ENCODE measurements at places on chromosomes 1 and 21.
A peak's percentile ranks its signal among the peaks of the same experiment; 100 is the strongest.

DNA sequence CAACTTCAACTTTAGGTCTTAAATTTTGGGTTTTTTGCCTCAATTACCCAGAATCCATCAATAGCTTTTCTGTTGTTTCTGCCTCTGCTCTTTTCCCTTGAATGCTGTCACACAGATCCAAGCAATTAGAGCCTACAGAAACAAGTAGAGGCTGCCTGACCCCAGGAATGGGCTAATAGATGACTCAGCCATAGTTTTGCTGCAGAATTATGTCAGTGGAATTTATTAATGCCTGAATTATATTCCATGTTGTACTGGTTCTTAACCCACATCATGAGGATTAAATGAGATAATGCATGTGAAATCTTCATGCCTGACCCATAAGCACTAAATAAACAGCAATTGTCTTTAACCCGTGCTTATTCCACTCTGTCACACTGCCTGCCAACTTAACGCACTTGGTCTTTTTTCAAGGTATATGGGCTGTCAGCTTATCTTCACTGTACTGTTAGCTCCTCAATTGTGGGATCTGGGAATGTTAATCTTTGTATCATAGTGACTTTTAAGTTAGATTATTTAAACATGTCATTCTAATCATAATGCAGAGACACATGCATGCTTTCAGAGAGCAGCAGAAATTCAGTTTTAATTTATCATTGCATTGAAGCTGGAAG lies 213.3 kb downstream of the ROR1 start:
- no peak for DNase-seq

- no peak for DNase-seq
Measured at GRCh38 chr1:111879081-111879480, 110.4 kb downstream of the KCND3 start.

DNA sequence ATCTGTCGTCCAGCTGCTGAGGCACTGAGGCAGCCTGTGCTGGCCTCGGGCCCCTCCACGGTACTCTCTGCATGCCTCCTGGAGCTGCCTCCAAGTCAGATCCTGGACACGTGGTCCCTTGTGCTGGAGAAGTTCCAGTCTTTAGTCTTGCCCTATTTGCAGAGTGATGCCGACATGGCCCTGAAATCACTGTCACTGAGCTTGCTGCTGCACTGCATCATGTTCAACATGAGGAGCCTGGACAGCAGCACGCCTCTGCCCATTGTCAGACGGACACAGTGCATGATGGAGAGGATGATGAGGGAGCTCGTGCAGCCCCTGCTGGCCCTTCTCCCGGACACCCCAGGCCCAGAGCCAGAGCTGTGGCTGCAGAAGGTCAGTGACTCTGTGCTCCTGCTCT lies 10.0 kb downstream of the URB2 start:
- DNase-seq = no peak

GRCh38 chr1:247857985-247858619 lies 1.1 kb downstream of the TRIM58 start:
- no peak for DNase-seq

GRCh38 chr1:68046885-68047658 lies 3.4 kb downstream of the DIRAS3 start:
- DNase-seq = no peak

DNA sequence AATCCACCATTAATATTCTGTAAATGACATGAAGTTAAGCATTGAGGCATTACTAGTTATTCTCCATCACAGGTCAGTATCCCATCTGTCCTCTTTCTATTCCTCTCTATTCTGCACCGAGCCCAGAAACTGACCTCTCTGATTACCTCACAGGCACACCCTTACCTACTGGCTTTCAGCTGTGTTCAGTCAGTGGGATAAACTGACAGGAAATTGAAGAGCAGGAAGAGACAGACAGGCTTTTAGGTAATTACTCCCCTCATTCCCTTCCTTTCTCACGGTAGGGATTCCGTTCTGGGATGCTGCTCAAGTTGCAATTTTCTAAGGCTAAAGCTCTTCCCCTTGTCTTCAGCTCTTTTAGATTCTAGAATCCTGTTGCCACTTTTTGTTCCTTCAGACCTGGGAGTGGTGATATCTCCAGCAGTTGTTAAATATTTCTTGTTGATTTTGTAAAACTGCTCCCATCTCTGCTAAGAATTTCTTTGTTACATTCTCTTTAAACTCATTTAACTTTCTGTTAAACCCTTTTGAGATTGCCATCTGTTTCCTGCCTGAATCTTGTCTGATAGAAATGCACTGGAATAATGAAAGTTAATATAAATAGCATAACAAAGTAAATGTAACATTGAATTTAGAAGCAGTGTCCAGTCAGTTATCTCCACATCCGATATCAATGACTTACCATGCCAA lies 1063.4 kb downstream of the PLA2G4A start:
- no peak for DNase-seq

GRCh38 chr1:168627370-168627769 lies 51.0 kb downstream of the XCL1 start:
- DNase-seq = no peak

GRCh38 chr1:3292051-3292722 lies 162.3 kb upstream of the ARHGEF16 start:
- DNase-seq = no peak

GRCh38 chr1:193568512-193568911 lies 382.1 kb upstream of the B3GALT2 start:
- DNase-seq = no peak

DNA sequence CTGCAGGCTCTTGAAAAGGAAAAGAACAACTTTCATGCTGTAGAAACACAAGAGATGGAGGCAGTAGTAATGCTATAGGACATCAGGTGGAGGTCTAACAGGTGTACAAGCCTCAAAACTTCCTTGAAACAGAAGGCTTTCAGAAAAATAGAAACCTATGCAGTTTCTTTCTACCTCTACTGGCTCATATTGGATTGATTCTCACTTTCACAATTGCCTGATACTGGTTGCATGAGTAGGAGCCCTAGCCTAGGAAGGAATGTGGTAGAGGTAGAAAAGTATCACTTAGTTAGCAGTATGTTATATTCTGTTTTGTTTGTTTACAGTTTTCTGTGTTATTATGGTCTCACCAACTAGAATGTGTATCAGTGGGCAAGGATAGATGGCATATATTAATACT lies 175.4 kb upstream of the GORAB start:
- no peak for DNase-seq

- no peak for DNase-seq
Measured at GRCh38 chr1:24909388-24909898, 20.6 kb downstream of the RUNX3 start.

GRCh38 chr1:103243481-103243880 lies 135.2 kb upstream of the COL11A1 start:
- DNase-seq = no peak

- DNase-seq = no peak
Measured at GRCh38 chr1:161198897-161199431, at the start of gene ADAMTS4. TSS of gene ADAMTS4 (minus strand) at chr1:161199054. CDS start at chr1:161198627, 427 bp downstream.

DNA sequence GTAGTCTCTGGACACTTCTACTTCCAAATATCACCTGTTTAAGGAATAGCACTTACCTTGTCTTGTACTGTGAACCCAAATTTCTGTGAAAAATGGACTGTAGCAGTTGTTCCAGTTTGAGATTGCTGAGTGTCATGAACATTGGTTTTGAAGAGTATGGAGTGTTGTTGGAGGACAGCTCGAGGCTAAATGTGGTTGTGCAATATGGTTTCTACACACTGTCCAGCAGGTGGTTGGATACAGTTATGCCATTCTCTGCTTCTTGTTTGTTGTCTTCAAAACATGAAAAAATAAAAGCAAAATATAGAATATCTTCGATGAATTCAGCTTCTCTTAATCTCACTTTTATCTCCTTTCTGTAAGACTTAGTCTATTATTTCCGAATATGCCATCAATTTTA lies 67.1 kb downstream of the DDR2 start:
- no peak for DNase-seq

DNA sequence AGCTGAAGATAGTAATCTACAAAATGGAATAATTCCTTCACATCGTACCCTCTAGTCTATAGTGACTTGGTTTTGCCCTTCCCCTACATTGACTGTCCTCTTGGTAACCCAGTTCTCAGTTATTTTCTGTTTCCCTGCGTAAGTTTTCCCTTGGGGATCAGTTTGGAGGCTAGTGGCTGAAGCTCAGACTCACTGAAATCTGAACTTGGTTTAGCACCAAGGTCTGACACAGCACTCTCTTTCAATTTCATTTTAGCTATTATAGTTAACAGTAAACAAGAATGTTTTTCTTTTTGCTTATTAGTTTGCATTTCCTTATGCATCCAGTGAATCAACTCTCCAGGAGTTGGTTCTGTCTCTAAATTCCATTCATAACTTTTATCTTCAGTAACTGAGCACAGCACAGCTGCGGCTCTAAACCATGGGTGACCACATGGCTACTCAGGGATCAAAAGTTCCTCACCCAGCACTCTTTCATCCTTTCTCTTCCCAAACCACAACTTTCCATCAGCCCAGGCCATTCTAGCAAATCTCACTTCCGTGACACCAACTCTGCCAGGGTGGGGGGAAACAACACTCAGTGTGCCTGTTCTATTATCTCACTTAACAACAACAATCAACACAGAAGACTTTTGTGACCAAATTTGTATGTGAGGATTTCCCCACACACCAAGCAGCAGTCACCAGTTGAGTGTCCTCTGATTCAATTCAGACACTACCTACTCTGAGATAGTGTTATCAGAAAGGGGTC lies 17.6 kb upstream of the IFI6 start:
- DNase-seq = peak; percentile 14

- no peak for DNase-seq
Measured at GRCh38 chr1:206636671-206637070, 1.3 kb downstream of the DYRK3 start.

DNA sequence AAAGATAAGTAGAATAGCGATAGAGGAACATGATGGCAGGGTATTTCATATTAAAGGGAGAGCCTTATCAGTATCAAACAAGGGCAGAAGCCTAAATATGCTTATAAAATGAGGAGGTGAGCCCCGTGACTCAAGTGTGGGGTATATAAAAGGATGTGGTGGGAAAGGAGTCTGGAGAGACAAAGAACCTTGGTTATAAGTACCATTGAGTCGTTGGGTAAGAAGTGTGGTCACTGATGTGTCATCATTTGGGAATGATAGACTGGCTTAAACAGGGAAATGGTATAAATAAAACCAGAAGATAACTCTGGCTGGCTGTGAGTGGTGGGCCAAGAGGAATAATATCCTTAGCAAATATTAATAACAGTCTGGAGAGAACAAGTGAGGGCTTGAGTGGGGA lies 10.9 kb upstream of the CD5L start:
- DNase-seq = no peak

DNA sequence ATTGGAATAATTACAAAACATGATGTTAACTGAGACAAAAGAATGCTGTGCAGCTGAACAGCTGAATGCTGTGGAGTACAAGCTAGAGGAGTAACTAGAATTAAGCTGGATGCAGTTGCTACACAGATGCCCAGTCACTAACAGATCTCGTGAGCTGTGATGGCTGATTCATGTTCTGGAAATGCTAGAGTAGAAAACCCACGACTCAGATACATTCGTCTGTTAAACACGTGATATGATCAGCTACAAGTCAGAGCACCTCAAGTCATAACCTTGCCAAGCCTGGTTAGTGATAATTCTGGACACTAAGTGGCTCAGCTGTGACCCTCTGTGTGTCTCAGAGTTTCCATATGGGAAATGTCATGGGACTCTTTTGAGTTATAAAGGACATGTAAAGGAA lies 89.7 kb upstream of the ESRRG start:
- DNase-seq = no peak

DNA sequence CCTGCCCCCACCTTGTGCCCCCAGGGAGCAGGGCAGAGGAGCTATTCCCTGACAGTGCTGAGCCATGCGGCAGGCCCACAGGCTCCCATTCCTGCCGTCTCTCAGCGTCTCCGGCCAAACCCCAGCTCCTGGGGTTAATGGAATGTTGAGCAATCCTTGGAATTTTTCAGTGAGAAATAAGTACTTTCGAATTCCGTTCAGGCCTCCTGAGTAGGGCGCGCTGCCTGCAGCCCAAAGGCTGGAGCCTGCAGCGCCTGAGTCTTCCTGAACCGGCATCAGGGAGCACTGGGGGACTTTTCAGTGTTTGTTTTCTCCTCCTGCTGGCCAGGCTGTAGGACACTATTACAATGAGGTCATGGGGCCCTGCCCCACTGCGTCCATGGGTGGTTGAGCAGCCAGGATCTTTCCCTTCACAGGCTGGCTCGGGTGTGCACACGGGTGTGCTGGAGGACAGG lies 33.3 kb upstream of the CSF1 start:
- DNase-seq = no peak

DNA sequence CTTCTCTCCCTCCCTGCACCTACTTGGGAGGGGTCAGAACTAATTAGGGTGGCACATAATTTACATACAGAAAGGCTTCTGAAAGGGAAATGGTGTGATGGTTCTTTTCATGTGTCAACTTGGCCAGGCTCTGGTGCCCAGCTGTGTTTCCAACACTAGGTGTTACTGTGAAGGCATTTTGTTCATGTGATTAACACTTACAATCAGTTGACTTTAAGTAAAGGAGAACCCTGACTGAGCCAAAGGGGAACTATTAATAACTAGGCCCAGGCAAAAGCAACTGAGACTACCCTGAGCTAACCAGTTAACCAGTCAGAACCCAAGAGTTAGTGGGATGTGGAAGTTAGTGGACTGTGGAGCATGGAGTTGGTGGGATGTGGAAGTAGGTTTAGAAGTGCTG lies 114.9 kb downstream of the SEC16B start:
- DNase-seq = no peak

DNA sequence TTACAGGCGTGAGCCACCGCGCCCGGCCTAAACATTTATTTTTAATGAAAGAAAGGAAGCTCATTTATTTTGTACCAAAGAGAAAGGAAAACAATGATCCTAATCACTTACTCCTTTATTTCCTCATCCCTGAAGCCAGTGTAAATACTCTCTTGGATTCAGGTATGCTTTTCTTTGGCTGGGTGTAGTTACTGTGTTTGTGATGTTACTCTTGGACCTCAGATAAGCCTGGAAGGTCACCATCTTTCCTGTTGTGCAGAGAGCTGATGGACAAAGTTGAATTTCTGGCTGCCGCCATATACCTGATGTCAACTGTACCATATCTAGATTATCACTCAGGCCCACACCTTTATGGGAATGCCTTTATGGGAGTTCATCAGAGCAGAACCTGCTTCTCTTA lies 35.4 kb upstream of the FOXE3 start:
- DNase-seq = no peak

GRCh38 chr1:102879439-102879993 lies 228.8 kb downstream of the COL11A1 start:
- no peak for DNase-seq

GRCh38 chr1:157286646-157287420 lies 148.6 kb upstream of the ETV3 start:
- DNase-seq = no peak

- DNase-seq = no peak
Measured at GRCh38 chr1:38727684-38728584, 131.6 kb downstream of the RRAGC start.

DNA sequence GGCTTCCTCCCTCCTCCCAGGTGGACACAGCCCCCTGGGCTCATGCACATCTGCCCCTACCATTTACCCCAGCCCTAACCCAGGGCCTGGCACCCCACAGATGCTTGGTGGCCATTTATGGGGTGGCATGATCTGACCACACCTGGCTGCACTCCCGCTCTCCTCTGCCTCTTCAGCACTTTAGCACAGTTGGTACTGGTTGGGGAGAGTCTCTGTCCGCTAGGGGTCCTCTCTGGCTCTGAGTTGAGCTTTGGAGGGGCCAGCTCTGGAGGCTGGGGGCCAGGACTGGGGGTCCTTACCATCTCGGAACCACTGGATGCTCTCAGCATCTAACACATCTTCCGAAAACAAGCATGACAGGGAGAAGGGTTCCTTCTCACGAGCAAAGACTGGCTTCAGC lies 17.4 kb downstream of the MYOM3 start:
- no peak for DNase-seq

Measured in activated CD4-positive, alpha-beta T cell treated with anti-CD3 and anti-CD28 coated beads, Interleukin-2, Interleukin-6, amounts not matched to agents 100 ng/mL and 50 ng/mL, durations not matched to agents 16 hours and 8 hours (primary cell).